ENCODE measurements at places on chromosomes 13 and 19.

- peak; percentile 11 for DNase-seq
Observed at GRCh38 chr19:4267101-4267900, 11.8 kb upstream of the SHD start.

DNA sequence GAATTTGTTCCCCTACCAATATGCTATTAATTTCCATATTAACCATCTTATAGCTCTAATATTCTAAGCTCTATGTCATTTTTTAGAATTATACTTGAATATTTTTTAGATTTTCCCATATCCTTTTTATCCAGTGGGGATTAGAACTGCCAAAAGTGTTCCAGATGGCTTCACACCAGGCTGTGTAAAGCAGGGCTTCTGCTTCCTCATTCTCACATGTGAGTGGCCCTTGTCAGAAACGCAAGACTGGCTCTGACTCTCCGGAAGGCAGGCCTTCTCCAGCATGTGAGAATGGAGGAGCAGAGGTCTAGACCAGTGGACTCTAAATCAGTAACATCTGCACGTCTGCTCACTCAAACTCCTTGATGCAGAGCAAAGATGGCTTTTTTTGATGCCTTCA lies 650.1 kb downstream of the FGF9 start:
- no peak for DNase-seq

- no peak for DNase-seq
Observed at GRCh38 chr13:94598281-94598680, 2.3 kb upstream of the TGDS start.

DNA sequence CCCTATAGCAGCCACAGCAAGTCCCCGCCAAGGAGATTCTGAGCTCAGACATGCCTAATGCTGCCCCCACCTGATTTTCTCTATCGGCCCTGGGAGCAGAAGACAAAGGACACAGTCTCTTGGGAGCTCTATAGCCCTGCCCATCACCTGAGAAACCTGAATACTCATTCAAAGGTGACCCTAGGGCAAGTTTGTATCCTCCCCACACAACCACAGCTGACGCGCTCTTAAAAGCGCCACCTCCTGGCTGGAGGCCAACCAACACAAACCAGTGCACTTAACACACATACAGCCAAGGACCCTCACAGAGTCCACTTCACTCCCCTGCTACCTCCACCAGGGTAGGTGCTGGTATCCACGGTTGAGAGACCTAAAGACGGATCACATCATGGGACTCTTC lies 8.8 kb upstream of the IGFL4 start:
- DNase-seq: no peak
